ENCODE measurements at places on chromosomes 11 and 22.

DNA sequence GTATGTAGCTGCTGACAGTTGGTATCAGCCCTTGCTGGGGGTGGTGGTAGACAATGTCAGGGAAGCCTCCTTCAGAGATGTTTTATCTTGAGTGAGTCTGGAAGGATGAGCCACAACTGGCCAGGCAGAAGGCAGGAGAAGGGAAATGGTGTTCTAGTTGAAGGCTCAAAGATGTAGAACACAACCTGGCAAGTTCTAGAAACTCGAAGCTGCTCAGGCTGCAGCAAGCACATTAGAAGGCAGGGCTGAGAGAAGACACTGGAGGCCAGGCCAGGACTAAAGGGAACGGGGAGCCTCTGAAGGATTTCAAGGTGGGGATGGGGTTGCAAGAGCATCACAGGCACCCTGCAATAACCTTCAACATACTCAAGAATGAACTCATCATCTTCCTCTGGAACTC is 40.4 kb downstream of the USP35 start:
- no peak for DNase-seq

- no peak for DNase-seq
Measured at GRCh38 chr11:20477418-20478090, 90.0 kb downstream of the PRMT3 start.

DNA sequence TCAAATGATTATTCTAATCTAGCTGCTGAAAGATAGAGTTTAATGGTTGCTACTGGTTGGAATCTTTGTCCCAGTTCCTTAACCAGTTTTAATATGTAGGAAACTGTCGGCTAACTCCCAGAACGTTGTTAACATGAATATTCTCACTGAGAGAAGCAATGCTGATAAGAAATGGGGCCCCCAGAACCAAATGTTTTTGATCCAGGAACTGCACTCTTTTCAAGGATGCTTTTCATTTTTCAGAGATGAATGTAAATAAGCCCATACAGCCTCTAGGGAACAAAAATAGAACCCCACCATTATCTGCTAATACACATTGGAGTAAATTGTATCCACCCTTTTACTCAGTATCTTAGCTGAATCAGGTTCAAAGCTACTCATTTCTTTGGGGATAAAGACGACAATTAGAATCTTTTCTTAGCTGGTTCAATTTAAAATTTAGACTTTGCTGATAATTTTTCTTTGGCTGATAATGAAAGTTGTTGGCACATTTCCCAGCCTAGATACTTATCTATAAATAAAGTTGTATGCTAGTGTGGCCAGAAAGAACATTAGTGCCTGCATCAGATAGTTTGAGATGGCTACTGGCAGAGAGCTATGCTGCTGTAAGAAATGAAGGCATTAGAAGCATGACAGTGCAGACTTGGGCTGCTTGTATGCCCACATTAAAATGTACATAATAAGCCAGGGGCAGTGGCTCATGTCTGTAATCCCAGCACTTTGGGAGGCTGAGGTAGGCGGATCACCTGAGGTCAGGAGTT is 323.3 kb upstream of the PDGFD start:
- no peak for DNase-seq

- no peak for DNase-seq
Measured at GRCh38 chr11:66050581-66051231, 1.5 kb upstream of the SF3B2 start.

DNA sequence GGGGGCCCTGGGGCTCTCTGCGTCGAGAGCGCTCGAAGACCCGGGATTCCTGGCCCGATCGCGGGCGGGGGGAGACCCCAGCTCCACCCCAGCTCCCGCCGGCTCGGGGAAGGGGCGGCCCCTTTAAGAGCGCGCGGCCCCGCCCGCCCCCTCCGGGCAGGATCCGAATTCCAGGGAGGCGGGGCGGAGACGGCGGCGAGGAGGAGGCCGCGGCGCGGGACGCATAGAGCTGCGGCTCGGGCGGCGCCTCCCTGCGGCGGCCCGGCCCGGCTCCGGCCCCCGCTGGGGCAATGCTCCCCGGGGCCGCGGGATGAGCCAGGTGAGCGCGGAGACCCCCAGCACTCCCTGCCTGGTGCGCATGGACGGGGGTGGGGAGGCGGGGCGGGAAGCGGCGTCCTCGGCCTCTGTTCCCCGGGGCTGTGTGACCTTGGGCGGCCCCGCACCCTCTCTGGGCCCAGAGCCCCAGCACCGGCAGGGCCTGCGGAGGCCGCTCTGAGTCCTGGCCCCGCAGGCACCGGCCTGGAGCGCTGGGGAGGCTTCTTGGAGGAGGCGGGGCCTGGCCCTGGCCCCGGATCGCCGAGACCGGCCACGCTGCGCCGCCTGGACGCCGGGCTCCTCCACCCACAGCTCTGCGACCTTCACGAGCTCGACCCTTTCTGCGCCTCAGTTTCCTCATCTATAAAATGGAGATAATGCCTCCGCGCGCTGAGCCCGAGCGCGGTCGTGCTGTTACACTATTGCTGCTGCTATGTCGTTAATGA is 565 bp downstream of the GAS2L1 start:
- no peak for DNase-seq

DNA sequence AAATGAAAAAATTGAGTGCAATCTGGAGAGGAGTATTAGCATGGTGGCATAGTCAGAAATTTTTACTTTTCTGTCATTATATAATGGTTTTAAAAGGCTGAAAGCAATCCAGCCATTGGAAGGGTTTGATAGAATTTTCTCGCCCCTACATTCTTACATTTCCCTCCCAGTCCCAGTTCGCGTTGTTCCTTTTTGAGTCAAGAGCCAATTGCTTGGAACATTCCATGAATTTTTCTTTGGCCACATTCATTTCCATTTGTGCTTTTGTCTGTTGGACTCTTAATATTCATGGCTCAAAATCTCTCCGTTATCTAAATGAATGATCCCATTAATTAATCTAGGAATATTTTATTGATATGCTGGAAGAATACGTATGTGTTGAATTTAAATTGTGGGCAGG is 66.0 kb downstream of the GRK3 start:
- DNase-seq = no peak

DNA sequence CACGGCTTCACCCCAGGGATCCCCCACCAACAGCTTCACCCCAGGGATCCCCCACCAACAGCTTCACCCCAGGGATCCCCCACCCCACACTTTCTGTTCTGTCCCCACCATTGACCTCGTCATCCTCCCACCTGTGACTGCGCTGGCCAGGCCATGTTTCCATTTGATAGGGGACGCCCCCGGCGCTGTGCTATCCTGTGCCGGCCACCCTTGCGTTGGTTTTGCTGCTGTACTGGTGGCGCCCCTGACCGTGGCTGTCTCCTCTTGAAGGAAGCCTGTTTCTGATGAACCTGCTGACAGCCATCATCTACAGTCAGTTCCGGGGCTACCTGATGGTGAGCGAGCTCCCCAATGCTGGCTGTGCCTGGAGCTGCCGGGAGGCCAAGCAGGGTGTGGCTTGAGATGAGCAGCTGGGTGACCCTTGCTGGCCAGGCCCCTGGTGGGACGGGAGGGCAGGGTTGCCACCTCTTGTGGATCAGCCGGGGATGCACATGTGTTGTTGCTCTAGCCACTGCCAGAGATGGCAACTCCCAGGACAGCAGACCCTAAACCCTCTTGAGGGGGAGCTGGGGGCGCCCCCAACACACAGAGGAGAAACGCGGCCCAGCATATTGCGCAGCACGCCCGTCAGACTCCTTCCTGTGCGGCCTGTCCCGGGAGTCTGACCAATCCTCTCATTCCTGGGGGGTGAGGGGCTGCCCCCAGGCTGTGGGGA is 22.5 kb downstream of the TPCN2 start:
- DNase-seq = no peak

DNA sequence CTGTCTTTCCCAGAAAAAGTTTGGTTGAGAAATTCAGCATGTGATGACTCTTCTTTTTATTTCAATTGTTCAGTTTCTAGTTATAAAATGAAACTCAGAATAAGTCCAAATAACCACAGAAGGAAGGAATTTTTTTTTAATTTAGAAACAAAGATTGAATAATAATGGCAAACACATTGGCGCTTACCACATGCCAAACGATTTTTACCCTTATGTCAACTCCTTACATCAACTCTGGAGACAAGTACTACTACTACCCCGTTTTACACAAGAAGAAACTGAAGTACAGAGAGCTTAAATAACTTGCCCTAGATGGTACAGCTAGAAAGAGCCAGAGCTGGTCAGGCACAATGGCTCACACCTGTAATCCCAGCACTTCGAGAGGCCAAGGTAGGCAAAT is 52.4 kb downstream of the AHNAK start:
- no peak for DNase-seq

GRCh38 chr11:21564095-21564494 is 628.8 kb upstream of the ANO5 start:
- DNase-seq = no peak

- no peak for DNase-seq
Measured at GRCh38 chr11:108863528-108863927, 198.7 kb downstream of the DDX10 start.

DNA sequence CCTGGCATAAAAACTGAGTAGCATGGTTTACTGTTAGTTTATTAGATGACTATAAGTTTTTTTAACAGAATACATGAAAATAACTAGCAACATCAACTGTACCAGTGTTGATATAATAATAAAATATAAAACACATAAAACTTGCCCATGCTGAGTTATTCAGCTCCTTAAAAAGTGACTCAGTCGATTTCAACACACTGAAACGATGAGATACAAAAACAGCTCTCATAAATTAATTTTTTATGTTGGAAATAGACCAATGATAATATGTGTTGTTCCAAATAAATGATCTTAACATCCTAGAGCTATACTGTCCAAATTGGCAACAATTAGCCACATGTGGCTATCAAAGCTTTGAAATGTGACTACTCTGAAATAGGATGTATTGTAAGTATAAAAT is 15.9 kb downstream of the PDGFD start:
- DNase-seq = no peak

- no peak for DNase-seq
Measured at GRCh38 chr22:27466778-27467438, 334.6 kb downstream of the MN1 start.

DNA sequence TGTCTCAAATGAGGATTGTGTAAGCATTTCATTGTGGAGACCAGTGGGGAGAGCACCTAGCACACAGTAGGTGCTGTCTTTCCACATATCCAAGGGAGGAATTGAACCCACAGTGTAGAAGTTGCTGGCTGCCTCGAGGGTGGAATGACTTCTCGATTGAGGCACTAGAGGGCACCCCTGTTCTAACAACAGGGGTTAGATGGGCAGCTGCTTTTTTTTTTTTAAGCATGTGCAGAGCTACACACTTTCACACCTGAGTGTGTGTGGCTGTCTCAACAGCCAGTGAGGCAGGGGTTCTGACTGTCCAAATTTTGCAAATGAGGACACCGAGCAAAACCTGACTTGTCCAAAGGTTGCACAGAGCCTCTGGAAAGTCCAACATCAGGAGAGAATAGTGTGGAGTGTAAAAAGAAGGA is 118.2 kb upstream of the CRYBB3 start:
- DNase-seq = no peak

GRCh38 chr11:8732324-8732670 is 49.7 kb downstream of the RPL27A start:
- DNase-seq = no peak

DNA sequence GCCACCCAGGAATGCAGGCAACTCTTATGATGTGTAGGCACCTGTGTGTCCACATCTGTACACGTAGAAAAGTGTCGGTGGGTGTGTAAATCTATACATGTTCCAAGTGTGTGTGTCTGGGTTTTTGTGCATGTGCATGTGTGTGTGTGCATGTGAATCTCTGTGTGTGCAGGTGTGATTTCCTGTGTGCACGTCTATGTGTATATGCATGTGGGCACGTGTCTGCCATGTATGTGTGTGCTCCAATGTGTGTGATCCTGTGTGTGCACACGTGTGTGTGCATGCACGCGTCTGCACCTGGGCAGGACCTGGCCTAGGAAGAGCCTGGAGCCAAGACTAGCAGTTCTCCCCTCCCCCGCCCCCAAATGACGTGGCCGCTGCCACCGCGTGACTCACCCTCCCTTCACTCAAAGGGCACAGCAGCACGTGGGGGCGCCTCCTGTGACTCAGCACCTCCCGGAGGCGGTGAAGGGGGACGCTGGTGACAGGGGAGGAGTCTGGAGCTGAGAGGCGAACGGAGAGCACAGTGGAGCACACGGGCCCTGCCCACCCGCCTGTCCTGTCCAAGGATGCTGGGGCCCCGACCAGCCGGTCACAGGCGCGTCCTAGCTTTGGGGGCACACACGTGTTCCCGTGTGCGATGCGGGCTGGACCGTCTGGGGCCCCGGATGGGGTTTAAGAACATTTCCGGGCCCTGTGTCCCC is 10.1 kb downstream of the PIM3 start:
- DNase-seq = no peak

DNA sequence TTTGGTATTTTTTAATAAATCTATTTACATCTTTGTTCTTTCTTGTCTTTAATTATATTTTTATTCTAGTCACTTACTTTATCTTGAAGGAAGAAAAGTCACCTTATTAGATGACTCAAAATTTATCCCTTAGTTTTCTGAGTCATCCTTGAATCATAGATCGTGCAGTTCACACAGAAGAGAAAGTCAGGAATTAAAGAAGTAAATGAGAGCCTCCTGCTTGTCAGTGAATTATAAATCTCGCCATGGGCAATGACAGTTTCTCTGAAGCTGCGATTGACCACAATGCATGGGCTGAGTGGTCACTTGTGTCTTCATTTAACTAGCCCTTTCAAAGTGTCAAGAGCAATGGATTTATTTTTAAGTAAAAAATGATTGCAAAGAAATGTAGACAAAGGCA is 91.2 kb downstream of the LUZP2 start:
- no peak for DNase-seq

DNA sequence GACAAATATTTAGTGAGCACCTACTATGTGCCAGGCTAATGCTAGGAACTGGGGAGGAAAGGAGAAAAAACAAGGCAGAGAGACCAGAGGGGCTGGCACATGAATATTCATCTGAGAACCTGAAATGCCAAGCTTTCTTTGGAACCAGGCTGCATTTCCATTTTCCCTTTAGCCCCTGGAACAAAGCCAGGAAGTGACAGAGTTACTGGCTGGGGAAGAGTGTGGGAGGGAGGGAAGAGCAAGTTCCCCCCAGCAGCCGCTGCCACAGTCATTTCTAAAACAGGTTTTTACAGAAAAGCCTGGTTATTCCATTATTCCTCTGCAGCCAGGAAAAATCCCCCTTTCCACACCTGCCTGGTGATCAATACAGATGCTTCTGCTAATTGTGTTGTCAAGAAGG is 97.0 kb downstream of the SPON1 start:
- no peak for DNase-seq

DNA sequence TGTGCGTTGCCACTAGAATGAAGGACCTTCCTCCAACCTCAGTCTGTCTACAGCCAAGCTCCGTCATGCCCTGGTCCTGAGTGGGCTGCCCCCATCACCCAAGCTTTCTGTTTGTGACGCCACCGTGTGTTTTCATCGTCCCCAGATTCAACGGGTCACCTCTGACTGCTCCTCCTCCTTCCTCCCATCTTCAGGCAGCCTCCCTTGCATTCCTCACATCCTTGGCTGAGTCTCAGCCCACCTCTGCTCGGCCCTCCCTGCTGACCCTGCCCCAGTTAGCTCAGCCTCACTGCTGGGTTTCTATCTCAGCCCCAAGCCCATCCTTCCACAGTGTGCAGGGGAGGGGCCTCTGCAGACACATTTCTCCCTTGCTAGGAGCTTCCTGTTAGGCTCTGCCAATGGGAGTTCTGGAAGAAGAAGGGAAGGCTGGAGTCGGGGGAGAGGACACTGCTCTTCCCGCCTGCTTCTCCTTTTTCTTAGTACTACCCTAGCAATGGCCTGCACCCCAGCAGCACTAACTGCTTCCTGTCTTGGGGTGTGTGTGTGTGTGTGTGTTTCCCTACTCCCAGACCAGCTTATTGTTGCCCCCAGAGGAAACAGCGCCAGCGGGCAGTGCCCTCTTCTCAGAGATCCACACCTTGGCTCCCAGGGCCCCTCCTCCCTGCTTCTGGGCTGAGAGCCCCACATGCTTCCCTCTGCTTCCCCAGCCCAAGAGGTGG is 5.2 kb downstream of the IFT27 start:
- DNase-seq = no peak

Data from NCI-H524 treated with DMSO at 0.1 percent for 48 hours (cell line).